ENCODE measurements at places on chromosomes 6 and 20.

DNA sequence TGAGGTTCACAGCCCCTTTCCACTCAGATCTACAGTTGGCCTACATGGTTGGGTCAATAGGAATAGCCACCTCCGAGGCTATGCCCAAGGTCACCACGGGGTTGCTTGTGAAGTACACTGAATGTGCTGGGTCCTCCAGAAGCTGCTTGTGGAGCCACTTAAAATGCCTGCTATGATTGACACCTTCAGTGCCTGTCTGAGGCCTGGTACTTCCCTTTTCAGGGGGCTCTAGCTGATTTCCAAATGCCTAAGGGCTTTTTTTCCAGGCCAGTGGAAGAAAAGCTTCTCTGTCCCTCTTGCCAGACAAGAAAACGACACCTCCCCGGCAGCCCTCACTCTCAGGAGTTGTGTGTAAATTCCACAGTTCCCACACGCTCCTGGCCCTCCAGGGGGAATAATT is 6.3 kb upstream of the NXT1 start:
- no peak for DNase-seq

- no peak for DNase-seq
Measured at GRCh38 chr6:24107294-24107693, 18.7 kb upstream of the NRSN1 start.

DNA sequence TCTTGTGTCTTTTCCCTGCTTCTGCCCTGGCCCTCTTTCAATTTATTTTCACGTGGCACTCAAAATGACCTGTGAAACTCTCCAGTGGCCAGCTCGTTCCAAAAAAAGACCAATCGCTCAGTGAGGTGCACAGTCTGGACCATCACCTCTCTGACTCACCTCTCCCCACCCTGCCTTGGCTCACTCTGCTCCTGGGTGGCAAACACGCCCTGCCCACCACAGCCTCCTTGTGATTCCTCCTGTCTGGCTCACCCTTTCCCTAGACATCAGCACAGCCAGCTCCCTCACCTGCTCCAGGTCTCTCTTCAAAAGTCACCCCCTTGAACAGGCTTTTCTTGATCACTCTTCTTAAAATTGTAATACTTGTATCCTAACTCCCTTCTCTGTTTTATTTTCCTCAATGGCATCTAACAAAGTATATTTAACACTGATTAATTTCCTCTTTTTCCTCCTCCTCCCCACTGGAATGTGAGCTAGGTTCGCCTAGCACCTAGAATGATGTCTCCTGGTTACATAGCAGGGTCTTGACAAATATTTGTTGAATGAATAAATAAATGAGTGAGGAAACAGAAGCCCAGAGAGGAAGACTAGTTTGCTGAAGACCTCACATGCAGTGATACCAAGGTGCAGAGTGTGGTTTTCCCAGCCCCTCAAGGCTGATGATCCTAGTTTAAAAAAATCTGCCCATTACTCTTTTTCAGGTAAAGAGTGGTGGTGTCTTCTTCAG is 109.0 kb downstream of the GJA10 start:
- no peak for DNase-seq

GRCh38 chr6:40588480-40588879 is 1.3 kb upstream of the LRFN2 start:
- no peak for DNase-seq

GRCh38 chr6:150183966-150184365 is 41.1 kb downstream of the PPP1R14C start:
- DNase-seq, result no peak

GRCh38 chr20:52083627-52084232 is 107.8 kb downstream of the ZFP64 start:
- peak; percentile 74 for DNase-seq

Data from fibroblast of mammary gland (primary cell).